Renal pelvis (tissue), 12 donors: ENCODE measurements at places on chromosomes 5 and 9.
A peak's percentile ranks its signal among the peaks of the same experiment; 100 is the strongest.

DNA sequence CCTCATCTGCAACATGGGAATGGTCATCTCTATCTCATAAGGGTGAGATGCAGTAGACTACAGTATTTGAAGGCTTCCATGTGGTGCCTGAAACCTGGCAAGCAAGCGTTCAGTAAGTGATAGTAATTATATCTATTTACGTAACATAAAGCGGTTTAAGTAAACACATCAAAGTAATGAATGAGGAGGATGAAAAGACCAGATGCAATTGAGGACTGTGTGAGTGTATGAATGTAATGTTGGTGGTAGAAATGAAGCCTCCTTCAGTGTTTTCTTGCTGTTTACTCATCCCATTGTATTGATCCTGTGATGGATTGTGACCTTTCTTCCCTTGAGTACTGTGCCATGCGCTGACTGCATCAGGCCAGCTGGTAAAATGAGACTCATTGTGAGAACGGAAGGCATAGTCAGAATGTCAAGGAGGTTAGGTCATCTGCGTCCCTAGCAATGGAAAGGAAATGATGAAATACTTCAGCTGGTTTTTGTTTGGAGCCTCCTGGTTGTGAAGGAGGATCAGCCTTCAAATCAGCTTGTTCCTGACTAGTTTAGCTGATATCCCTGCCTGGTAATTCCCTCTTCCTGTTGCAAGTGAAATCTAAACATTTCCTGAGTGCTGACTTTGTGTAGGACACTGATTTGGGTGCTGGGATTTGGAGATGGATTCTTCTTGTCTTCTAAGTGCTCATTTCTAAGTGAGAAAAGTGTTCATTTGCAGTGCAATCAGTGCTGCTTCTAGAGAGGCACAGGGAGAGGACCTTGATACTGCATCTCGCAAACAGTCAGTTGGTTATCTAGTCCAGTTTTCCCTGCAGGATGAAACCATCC is 35.6 kb downstream of the TNFSF8 start:
- peak; percentile 42 for DNase-seq

DNA sequence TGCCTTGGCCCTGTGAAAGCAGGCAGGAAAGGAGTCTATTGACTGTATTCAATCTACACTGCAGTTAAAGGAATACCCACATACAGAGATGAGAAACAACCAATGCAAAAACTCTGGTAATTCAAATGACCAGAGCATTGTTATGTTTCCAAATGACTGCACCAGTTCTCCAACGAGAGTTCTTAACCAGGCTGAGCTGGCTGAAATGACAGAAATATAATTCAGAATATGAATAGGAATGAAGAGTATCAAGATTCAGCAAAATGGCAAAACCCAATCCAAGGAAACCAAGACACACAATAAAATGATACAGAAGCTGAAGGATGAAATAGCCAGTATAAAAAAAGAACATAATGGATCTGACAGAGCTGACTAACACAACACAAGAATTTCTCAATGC is 119.1 kb downstream of the HTR4 start:
- no peak for DNase-seq

DNA sequence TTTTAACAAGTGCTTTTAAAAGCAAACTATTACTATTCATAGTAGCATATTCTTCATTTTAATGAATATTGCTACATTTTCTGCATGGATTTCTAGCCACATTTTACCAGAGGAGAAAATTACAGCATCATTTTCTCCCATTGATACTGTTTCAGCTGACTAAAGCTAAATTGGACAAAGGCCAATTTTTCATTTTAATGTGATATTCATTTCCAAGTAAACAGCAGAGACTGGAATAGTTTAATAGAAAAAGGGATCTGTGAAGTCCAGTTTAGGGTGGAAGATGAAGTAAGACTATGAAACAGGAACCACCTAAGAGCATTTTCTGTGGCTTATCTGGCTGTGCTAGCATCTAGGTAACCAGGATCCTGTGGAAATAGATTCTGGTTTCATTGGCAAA is 128.1 kb downstream of the GIN1 start:
- no peak for DNase-seq

GRCh38 chr9:136762915-136763648 is 1.2 kb downstream of the LCN15 start:
- DNase-seq, result no peak

- DNase-seq, result no peak
Observed at GRCh38 chr9:81410201-81410600, 279.1 kb downstream of the TLE1 start.

GRCh38 chr5:1864896-1865440 is 17.8 kb downstream of the IRX4 start:
- DNase-seq, result no peak

DNA sequence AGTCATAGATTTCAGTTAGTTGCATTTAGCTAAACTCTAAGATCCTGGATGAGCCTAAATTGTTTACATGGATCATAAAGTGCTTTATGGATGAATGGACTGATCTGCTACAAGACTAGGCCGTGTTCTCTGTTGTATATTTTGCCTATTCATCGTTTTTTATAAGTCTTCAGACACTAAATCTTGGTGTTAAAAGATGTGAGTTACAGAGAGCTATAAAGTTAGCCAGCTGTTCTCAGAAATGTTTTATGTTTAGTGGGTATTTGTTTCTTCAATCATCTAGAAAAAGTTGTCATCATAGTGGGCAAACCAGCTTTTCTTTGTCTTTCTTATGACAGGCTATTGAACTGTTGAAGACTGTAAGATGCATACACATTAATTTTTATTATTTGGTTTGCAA is 585.8 kb upstream of the SEMA6A start:
- peak; percentile 49 for DNase-seq

- peak; percentile 44 for DNase-seq
Observed at GRCh38 chr5:170302653-170303501, 5.3 kb upstream of the LCP2 start.

- no peak for DNase-seq
Observed at GRCh38 chr5:77266291-77266690, 55.8 kb downstream of the PDE8B start.

- DNase-seq, result peak; percentile 12
Observed at GRCh38 chr9:115018547-115019435, 88.4 kb upstream of the TNFSF8 start.

GRCh38 chr5:36606428-36607113 is at the start of gene SLC1A3:
Gene SLC1A3, plus strand, starts transcription at chr5:36606606. Its CDS starts 1,818 bp downstream, at chr5:36608424.
- peak; percentile 56 for DNase-seq

GRCh38 chr5:124871303-124871702 is 124.9 kb upstream of the ZNF608 start:
- no peak for DNase-seq

- no peak for DNase-seq
Observed at GRCh38 chr5:175621971-175622370, 35.9 kb upstream of the HRH2 start.

- no peak for DNase-seq
Observed at GRCh38 chr5:17206021-17206420, 11.4 kb upstream of the BASP1 start.

- DNase-seq, result no peak
Observed at GRCh38 chr5:43572357-43572756, 15.5 kb upstream of the PAIP1 start.

GRCh38 chr9:102950346-102950745 is 44.8 kb upstream of the CYLC2 start:
- no peak for DNase-seq

DNA sequence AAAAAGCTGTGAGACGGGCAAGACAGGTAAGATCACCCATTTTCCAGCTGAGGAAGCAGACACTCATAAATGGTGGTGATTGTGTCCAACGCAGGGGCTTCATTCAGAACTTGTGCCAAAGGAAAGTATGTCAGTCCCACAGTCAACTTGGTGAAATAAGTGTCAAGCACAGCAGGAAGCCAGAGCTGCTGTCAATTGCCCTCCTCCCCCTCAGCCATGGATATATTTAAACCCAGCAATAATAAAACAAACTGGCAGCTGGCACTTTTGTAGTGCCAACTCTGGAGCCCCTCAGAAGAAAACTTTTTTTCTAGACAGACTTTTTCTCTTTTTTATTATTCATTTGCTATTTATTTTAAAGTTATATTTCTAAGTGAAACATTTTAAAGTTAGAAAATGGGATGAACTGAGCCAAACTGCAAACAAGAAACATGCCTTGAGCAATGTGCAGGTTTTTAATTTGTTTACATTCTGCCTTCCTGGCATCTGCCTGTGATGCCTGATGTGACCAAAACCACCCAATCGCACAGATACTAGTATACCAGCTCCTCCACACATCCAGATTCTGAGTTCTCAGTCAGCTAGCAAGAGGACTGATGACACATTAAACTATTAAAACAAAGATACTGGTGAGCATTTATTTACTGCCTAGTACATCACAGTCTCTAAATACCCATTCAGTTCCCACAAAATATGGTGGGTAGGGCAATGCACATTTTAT is 17.0 kb downstream of the DMAC1 start:
- DNase-seq, result no peak

DNA sequence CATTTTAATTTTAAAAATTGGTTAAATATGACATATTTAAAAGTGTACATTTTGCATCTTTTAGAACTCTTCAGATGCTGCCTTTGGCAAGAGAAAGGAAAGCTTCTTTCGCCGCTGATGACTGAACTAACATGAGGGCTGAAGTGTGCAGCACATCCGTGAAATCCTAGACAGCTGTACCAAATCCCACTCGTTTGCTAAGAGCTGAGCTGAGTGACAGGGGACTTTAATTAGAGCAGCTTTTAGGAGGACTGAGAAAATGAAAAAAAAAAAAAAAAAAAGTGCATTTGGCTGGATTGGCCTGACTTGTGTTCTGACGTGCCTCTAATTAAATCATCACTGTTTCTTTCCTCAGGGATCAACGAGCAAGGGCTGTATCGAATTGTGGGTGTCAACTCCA is 271.3 kb downstream of the ARHGAP26 start:
- no peak for DNase-seq

DNA sequence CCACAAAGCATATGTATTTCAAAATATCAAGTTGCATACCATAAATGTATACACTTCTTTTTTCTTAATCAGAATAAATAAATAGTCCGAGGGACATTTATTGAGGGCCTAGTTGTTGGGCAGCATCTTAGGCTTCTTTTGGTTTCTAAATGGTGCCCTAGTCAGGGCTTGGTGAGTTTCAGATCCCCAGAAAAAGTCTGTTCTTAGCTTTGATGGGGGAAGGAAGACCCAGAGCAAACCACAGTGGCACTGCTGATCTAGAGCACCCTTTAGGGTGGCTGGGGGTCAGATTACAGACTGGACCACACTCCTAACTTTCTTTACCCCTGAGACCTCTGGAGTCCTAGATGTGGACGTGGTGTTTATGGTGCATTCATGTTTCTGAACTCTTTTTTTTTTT is 97.8 kb downstream of the C9orf152 start:
- no peak for DNase-seq

DNA sequence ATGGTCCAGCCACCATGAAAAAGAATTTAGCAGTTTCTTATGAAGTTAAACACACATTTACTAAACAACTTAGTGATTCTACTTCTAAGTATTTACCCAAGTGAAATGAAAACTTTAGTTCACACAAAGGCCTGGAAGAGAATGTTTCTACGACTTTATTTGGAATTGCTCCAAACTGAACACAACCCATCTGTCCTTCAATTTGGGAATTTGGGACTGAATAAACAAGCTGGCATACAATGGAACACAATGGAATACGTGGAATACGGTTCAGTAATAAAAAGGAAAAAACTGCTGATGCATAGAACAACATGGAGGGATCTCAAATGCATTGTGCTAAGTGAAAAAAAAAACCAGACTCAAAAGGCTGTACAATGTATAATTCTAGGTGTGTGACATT is 44.6 kb upstream of the BASP1 start:
- DNase-seq, result no peak

DNA sequence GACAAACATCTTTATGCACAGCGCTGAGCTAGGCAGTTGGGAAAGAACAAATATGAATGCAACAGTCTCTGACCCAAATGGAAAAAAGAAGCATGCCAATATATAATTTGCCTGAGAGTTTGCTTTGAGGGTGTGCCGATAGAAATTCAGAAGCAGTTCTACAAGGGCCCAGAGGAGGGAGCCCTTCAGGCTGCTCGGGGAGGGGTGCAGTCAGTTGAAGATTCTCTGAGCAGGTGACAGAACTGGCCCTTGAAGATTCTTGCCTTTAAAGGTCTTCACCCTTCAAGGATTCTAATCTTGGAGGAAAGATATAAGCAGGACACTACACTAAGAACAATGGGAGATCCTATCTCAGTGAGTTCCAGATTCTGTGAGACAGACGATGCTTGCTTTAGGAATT is 3.7 kb upstream of the PAPPA start:
- no peak for DNase-seq

DNA sequence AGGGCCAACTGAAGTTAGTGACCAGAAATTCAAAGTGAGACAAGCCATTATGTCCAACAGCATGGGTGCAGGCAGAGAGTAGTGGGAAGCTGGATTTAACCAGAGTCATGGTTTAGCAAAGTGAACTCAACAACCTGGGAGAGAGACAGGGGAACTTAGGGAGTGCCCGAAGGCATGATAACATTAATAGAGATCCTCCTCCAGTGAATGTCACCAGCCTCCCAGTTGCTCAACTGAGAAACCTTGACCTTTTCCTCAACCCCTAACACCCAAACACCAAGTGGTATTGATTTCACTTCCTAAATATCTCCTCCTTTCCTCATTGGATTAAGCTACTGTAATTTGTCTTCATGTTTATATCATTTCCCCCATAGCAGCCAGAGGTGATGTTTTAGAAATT is 42.6 kb downstream of the HMGCS1 start:
- no peak for DNase-seq

DNA sequence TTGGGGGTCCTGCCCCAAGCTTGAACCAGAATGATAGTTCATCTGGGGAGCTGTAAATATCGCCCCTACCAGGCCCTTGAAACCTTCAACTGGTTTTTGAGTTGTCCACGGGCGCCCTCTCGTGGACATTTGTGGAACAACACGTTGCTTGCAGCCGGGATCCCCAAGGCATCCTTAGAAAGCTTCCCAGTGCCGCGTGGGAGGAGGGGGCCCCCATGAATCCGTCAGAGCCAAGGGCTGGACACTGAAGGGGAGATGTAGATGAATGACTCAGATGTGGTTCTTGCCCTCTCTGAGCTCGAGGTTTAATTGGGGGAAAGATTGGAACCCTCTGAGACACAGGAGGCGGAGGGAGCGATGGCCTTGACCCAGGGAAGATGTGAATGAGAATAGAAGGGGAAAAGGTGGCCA is 31.8 kb upstream of the ORM1 start:
- DNase-seq, result peak; percentile 45

DNA sequence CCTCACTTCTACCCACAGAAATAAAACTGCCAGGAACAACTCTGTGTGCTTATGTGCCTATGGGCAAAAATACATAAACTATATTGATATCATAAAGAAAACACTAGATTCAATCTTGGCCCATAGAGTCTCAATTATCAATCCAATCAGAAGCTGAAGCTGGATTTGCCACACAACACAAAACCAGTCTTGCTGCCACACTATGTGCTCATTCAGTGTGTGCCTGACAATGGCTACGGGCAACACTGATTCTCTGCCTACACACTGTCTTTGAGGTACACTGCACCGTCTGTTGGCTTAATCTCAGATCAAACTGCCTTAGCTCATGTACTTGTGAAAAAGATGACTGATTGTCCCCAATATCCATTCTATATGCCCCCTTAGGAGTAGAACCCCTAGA is 35.4 kb downstream of the ARL15 start:
- DNase-seq, result no peak

- no peak for DNase-seq
Observed at GRCh38 chr5:40033009-40033408, 608.2 kb upstream of the DAB2 start.
